ENCODE measurements at places on chromosomes 2 and 18.
A peak's percentile ranks its signal among the peaks of the same experiment; 100 is the strongest.

DNA sequence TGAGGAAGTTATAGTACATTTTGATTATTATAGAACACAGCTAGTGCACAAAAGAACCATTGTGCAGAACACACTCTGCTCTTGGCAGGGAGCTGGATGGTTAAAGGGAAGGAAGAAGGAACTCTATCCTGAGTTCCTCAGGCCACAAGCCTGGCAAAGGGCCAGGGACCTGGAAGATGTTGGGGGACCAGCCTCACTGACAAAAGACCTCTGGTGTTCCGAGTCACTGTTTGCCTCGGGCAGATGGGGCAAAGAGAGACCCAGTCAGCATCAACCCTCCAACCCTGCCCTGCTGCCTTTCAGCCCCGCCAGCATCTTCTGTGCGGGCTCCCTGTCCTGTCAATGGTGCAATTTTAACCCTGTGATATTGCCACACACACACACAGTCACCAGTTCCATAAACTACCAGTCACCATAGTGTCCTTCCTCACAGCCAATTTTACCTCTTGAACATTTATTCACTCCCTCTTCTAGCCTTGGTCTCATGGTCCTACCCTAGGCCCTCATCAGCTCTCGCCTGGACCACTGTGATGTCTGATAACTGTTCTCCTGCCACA is 21.9 kb downstream of the NEMP2 start:
- DNase-seq: no peak

GRCh38 chr2:198347349-198347748 is 543.0 kb downstream of the PLCL1 start:
- DNase-seq: no peak

GRCh38 chr2:188381614-188382013 is 89.9 kb downstream of the GULP1 start:
- DNase-seq: no peak

- no peak for DNase-seq
Observed at GRCh38 chr2:72145658-72146329, 1.9 kb downstream of the CYP26B1 start.

GRCh38 chr2:172423160-172423559 is 4.2 kb upstream of the ITGA6 start:
- DNase-seq: no peak

DNA sequence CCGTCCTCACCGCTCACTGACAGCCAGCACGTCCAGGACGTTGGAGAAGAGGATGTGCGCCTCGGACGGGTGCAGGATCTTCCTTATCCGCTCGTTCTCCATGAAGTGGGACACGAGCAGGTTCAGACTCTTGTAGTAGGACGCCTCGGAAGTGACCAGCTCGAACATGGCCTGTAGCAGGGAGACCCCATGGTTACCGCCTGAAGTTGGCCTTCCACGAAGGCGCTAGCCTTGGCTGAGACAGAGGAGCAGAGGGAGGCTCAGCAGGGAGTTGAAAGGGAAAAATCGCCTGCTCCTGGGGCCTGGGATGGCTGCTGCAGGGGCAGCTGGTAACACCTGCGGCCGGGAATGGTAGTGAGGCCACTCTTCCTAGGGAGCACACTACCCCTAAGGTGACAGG is 24.7 kb downstream of the SNORC start:
- DNase-seq: no peak

DNA sequence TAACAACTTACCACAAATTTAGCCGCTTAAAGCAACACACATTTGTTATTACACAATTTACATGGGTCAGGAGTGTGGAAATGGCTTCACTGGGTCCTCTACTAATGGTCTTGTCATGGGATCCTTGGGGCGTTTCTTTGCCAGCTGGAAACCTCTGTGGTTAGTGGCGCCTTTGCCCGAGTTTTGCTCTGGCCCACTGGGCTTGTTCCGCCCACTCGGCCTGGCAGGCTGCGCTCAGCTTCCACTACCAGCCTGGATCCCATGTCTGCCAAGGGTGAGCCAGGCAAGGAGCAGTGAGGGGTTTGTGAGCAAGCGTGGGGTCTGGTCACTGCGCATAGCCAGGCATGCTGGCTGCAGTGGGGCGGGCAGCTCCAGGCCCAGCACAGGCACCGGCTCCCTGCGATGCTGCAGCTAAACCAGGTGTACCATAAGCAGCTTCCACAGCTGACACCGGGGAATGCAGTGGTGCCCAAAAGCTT is 16.2 kb upstream of the MBD2 start:
- no peak for DNase-seq

- DNase-seq: no peak
Observed at GRCh38 chr18:22974001-22974400, 40.9 kb downstream of the RBBP8 start.

DNA sequence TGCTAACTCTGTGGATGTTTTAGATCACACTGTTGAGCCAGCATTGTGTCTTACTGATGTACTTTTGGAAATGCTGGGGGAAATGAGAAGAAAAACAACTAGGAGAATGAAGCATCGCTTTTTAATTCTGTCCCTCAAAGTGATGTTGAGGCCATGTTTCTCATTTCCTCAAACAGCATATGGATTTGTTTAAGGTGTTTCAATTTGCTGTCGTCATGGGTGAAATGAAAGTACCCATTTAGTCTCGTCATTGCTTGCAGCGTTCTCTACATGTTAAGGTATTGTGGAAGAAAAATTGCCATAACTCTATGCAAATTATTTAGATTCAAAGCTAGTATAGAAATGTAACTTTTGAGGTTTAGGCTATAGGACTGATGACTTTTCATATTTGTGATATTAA is 151.3 kb downstream of the KCTD1 start:
- DNase-seq: no peak

DNA sequence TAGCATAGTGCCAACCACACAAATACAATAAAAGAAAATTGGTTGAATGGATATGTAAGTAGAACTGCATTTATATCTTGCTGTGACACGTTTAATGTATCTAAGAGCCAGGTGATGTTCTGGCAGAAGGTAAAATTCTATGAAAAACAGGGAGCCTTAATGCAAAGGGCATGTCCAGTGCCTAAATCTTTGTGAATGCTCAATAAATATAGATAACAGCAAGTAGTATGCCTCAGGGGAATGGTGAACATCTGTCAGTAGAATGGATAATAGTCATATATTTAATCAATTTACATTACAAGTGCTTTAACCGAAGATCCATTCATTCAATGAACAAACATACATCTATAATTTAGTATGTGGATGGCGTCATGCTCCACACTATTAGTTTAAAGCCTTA is 43.7 kb upstream of the NYAP2 start:
- no peak for DNase-seq

DNA sequence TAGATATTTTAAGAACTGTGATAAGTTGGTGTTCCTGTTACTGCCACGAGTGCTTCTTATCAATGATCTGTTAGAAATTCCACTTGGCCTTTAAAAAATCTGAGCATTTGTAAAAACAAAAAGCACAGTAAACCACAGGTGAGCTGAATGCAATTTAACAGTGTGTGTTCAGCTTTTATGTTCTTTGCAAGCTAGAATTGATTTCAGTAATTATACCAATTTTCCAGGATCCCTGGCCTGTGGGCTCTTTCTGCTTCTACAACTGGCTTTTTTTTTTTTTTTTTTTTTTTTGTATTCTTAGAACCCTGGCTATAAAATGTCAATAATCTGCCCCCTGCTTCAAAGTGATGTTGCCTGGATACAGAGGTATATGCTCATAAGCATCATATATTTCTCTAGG is 548.5 kb upstream of the SLC8A1 start:
- DNase-seq: no peak

GRCh38 chr2:3704692-3705091 is 1.3 kb downstream of the DCDC2C start:
- no peak for DNase-seq

DNA sequence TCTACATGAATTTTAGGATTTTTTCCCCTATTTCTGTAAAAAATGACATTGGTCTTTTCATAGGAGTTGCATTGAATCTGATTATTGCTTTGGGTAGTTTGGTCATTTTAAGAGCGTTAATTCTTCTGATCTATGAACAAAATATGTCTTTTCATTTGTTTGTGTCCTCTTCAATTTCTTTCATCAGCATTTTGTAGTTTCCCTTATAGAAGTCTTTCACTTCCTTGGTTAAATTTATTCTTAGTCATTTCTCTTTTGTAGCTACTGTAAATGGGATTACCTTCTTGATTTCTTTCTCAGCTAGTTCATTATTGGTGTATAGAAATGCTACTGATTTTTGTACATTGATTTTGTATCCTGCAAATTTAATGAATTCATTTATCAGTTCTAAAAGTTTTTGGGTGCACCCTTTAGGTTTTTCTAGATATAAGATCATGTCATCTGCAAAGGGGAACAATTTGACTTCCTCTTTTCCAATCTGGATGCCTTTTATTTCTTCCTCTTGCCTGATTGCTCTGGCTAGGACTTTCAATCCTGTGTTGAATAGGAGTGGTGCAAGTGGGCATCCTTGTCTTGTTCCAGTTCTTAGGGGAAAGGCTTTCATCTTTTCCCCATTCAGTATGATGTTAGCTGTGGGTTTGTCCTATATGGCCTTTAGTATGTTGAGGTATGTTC is 36.6 kb upstream of the AAK1 start:
- DNase-seq: no peak

GRCh38 chr18:23170137-23170536 is 34.9 kb downstream of the CABLES1 start:
- no peak for DNase-seq

DNA sequence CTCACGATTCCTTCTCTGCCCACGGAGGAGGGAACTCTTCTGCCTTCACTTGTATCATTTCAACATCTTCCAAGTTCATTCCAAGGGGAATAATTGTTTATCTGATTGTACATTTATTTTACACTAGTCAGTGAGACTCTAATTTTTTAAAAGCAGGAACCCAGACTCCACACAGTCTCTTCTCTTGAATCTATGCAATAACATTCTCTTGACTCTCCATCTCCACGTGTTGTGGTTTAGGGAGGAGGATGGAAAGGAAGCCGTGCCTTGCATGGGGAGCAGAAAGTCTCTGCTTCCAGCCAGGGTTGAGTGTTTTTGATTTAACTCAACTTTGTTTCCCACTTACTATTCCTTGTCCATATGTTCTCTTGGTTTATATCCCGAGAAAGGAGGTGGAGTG is 131.1 kb upstream of the RIOK3 start:
- DNase-seq: no peak

- DNase-seq: no peak
Observed at GRCh38 chr18:22345718-22346117, 72.0 kb downstream of the CTAGE1 start.

GRCh38 chr18:49584394-49584793 is 22.5 kb downstream of the LIPG start:
- no peak for DNase-seq

DNA sequence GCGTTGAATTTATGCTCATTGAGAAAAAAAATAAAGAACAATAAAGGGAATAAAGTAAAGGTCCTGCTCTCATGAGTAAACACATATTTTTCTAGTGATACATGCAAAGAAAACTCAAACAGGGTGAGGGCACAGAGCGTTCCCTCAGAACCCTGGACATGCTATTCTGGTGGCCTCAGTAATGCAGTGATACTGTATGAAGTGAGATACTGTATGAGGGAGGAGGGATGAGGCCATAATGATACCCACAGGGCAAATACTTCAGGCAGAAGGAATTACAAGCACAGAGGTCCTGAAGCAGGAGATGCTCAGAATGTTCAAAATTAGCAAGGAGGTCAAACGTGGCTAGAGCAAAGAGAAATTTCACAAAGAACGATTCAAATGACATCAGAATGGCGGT is 28.4 kb upstream of the RNU4ATAC start:
- peak; percentile 40 for DNase-seq

DNA sequence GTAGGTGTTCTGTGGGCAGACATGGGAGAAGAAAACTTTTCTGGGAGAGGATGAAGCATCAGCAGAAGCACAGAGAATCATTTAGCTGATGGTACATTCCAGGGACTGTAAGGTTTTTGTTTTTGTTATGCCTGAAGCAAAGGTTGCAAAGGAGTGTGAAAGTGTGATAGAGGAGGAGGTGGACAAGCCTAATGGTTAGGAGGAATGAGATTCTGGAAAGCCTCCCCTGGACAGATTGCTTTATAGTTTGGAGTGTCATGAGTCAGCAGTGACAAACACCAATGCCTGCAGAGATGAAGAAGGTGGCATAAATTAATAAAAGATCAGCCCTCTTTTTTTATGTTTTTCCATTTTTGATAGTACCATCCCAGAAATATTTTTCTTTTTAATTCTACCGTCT is 171.6 kb upstream of the BOD1L2 start:
- no peak for DNase-seq

GRCh38 chr2:38665854-38666555 is at the start of gene GALM:
TSS of gene GALM (plus strand) at chr2:38666114. CDS start at chr2:38666162, 48 bp downstream.
- DNase-seq: peak; percentile 47

GRCh38 chr2:113977660-113978523 is 88.0 kb downstream of the ACTR3 start:
- no peak for DNase-seq

GRCh38 chr2:42844901-42845821 is 52.8 kb upstream of the HAAO start:
- DNase-seq: no peak

DNA sequence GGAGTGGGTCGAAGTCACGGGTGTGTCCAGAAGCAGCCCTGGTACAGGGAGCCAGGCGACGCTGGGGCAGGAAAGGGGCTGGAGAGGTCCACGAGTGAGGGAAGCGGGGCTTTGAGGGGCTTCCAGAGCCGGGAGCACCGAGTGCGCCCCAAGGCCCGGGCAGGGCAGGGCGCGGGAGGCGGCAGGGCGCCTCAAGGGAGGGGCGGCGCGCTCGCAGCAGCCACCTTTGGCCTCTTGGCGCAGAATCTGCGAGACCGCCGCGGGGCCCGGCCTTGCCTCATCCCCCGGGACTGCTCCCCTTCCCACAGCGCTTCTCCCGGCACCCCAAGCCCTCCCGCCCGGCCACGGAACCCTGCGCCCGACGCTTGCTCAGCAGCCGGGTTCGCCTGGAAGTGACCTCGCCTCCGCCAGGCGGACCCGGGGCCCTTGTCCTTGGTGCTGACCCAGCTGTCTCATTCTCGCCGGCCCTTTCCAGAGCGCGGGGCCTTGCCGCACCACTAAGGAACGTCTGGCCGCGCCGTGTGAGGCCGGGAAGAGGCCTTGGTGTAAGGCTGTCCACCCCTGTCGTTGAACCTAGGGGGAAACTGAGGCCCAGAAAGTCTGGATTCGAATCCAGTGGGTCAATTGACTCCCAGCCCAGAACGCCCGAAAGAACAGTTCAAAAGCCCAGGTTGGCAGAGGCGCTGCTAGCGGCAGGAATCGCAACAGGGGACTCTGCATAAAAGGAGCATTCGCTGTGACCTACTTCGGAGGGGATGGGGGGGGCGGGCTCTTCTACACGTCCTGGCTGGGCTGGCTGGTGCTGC is 584 bp upstream of the DNER start:
- DNase-seq: no peak

GRCh38 chr18:76408480-76409067 is 86.5 kb downstream of the ZNF516 start:
- DNase-seq: no peak

GRCh38 chr2:85008252-85008651 is 37.3 kb downstream of the KCMF1 start:
- DNase-seq: no peak

Data from AG04449 (cell line).